ENCODE measurements at places on chromosomes 13 and 19.

DNA sequence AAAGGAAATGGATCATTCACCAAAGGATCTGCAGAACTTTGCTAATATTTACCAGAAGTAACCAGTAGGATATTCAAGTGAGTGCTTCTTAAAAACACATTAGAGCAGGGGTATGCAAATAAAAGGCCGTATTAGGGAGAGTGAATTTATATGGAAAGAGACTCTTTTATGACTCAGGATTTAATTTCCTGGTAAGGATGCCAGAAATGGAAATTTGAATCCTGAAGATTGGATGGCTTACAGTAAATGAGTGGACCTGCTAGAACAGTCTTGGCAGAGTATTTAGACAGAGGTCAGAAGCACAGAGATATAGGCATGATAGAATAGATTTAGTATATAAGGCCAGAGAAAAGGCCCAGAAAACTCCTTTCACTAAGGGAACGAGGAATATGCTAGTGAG lies 201.6 kb downstream of the SLITRK5 start:
- DNase-seq = no peak

DNA sequence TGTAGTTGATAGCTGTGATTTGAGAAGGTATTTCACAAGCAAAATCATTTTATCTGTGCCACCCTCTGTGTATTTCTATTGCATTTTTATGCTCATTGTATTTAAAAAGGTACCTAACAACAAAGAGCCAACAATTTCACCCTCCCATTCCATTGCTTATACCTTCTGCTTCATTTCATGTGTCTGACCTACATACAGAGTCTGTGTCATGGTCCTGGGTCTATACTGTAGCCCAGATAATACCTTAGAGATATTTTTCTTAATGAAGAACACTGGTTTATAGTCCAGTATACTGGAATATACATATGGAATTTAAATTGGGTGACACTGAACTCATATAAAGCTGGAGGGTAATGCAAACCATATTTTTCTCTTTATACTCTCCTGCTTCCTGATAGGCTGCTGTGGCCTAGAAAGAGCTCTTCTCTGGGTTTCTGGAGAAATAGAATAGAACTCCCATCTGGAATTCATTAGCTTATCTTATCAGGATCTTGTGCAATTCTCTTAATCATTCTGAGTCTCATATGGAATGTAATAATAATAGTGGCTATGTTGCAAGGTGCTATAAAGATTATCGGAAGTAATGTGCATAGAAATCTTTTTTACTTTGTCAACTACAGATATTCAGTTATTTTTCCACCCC lies 31.8 kb upstream of the SPART start:
- DNase-seq = no peak

DNA sequence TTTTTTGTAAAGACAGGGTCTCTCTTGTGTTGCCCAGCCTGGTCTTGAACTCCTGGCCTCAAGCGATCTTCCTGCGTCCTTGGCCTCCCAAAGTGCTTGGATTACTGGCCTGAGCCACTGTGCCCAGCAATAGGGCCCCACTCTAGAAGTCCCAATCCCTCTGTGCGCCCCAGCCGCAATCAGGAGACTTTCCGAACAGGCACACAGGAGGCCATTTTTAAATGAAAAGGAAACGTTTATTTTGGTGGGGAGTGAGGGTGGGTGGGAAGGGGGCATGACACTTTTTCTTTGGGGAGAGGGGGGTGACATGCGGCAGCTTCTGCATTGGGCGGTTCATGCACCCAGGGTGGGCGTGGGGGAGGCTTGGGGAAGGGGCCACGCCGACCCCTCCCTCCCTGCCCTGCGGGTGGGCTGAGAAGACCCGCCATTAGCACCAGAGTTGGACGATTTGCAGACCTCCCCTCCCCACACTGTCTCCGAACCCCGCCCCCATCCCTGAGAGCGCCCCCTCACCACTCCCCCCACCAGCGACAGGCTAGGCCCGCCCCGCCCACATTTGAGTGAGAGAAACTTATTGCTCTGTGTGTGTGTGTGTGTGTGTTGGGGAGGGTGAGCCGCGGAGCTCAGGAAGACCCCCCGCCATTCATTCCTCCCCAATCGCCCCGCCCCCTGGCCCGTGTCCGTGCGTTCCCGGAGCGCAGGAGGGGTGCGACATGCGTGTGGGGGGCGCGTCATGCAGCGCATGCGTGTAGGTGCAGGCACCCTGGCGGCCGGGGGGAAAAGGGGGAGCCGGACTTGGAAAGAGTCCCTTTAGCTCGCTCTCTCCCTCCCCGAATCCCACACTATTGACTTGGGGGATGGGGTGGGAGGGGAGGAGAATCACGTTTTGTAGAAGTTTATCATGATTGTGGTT lies 17.2 kb downstream of the KCNC3 start:
- DNase-seq = no peak

DNA sequence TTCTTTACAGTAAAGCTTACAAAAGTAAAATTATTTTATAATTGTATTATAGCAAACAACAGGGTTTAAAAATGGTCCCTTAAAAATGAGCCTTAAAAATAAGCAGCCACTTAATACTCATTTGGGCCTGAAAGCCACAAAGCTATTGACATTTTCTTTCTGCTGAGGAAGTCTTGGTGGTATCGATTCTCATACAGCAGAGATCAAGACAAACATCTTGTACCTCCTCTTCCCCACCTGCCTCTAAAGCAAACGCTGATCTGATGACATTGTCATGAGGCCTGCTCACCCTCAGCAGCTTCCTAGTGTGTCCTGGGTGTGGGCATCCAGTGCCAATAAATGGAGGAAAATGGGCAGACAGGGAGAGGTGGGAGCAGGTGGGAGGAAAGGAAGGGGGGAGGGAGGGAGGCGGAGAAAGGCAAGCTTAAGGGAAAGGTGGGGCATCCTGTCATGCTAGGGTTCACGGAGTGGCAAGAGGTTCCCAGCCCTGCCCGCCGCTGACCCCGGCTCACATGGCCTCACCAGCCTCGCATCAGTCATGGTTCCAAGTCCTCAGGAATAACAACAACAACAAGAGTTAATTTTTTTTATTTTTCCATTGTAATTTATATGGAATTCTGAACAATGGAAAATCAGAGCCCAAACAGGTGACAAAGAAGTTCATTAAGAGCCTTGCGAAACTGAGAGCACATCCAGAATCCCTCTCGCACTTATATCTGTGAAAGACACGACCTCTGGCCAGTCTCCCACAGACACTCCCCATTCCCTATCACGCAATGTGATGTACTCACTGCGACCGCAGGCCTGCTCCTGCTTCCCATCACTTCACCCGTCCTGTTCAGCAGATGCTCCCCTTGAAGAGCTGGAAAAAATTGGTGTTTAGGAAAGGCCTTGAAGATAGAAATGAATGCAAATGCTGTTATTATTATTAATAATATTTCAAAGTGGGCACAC lies 15.1 kb upstream of the ATP11A start:
- no peak for DNase-seq

DNA sequence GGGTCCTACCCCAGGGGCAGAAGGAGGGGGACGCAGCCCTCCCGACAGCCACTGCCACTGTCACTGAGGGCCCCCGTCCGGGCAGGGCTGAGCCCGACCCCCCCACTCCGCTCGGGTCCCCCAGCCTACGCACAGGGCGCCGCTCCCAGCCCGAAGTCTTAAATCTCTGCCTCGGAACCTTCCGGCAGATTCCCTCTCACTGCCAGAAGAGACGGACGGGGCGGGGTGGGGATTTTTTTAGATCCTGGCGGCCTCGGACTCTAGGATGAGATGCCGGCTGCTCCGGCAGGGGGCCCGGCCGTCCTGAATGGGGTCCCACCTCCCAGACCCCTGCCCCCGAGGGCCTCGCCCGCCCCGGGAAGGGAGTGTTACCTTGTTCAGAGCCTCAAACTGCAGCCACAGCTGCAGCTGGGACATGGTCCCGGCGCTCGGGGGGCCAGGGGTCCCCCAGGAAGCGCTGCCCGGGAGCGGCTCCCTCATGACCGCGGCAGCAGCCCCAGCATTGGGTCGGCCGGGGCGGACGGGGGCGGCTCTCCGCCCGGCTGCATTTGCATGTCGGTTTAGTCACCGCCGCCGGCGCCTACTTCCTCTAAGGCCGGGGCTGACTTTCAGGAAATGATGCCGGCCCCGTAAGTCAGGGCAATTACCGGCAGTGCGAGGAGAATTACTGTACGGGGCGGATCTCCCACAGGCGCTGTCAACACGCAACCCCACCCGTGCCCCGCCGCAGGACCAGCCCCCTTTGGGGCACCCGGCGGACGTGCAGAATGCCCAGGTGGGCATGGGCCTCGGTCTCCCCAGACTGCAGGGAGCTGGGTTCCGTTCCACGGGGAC lies 28.1 kb downstream of the GPX4 start:
- DNase-seq = peak; percentile 5

GRCh38 chr13:23571431-23571830 lies 1.2 kb downstream of the TNFRSF19 start:
- no peak for DNase-seq

GRCh38 chr19:42455621-42456081 lies 12.9 kb upstream of the CXCL17 start:
- DNase-seq = no peak

DNA sequence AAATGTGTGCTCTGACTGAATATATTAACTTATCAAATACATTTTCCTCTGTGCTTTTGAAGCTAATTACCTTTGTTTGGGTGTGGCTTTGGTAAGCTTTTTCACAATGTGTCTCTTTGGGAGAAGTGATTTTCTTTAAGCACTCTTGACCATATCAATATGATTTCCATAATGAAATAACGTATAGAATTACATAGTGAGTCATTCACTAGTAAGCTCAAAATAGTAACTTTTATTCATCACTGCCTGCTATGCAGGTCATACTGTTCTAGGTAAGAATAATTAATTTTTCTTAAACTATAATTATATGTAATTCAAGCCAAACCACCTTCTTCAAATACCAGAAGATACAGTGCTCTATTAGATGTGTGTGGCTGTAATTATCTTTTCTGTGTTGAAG lies 480.7 kb downstream of the MYO16 start:
- no peak for DNase-seq

GRCh38 chr13:99600318-99600717 lies 99.0 kb downstream of the TM9SF2 start:
- DNase-seq = no peak

DNA sequence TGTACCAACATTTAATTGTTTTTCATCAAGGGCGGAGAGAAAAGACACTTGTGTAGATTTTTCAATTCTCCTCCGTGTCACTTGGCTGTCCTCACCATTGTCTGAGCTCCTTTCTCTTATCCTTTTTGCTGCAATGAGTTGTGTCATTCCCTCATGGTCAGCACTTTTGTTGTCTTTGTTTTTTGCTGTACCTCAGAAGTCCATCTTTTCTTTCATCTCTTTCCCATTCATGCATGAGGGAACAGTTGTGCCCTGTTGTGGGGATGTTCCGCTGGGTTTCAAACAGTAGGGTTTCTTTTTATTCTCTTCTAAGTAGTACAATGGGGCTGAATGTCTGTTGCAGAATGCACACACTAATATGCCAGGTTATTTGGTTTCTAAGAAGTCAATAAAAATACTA lies 222.6 kb downstream of the TM9SF2 start:
- DNase-seq = no peak

DNA sequence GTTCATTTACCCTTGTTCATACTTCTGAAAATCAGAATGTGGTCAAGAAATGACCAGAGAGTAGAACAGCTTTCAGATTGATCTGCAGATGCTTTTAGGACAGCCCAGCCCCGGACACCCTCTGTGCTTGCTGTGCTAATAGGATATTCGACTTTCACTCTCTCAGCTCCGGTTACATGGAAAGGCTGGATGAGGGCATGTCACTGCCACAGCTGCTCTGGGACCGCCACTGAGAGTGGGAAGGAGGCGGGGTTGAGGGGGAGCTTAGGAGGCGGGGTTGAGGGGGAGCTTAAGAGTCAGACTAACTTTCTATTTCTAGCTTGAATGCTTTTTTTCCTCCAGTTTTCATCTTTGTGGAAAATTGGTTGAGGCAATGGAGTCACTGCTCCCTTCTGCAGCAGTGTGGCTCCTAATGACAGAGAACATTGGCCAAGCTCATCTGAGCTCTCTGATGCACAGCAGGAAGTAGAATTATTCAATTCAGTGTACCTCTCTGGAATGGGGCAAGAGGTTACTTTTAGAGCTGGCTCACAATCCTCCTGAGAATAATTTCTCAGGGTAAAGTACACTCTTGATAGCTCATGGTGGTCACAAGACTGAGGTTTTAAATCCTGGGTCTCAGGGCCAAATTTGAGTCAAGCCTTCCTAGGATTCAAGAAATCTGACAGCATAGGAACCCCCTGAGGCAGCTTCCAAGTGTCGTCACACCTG lies 74.6 kb upstream of the NPAS1 start:
- peak; percentile 66 for DNase-seq

DNA sequence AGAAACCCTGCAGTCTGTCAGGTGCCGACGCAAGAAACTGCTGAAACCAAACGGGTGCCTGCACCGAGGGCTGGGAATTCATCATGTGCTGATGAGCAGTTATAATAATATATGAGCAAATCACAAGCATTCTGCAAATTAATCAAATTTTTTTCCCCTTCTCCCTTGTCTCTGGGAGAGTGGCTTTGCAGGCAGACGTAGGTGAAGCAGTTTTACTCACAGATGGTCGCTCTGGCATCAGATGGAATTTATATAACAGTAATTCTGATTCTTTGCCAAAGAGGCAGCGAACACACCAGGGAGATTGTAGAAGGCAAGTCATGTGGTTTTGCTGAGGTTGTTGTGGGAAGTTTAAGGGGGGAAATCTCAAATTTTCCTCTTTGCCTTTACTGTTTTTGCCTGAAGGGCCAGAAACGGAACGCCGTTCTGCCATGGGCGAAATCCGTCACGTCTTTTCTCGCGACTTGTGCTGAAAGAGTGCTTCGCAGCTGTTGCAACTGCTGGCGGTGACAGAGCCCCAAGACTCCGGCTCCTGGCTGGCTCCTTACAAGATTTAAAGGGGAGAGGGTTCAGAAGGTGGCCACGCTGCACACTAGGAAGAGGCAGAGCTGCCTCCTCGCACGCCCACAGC lies 320.1 kb downstream of the ZNF536 start:
- no peak for DNase-seq

DNA sequence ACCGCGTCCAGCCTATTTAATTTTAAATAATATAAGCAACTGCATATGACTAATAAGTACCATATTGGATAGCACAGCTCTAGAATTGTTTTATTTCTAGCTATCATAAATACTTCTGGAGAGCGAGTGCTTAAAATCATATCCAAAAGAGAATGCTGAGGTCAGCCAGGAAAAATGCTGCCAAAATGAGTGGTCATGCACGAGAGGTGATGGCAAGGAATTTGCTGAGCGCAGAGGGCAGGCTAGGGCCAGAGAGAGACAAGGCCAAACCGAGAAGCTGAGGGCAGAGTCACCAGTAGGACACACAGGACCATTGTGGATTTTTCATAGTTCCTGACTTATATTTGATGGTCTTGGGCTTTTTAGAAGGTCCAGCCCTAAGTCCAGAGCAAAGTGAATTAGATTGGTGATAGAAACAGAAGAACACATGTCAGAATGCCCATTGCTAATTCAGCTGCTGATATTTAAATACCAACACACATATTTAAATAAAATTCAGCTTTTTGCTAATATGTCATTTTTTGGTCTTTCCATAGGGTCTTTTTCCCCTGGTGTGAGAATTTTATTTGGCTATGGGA lies 33.6 kb upstream of the UBL3 start:
- DNase-seq = no peak

- no peak for DNase-seq
Observed at GRCh38 chr13:48401480-48401879, 11.4 kb downstream of the LPAR6 start.
